Activated CD4-positive, alpha-beta T cell treated with anti-CD3 and anti-CD28 coated beads, Interleukin-2, amount 10 ng/mL, durations not matched to agents 7 days and 5 days (primary cell): ENCODE measurements at places on chromosomes 4 and X.
A peak's percentile ranks its signal among the peaks of the same experiment; 100 is the strongest.

DNA sequence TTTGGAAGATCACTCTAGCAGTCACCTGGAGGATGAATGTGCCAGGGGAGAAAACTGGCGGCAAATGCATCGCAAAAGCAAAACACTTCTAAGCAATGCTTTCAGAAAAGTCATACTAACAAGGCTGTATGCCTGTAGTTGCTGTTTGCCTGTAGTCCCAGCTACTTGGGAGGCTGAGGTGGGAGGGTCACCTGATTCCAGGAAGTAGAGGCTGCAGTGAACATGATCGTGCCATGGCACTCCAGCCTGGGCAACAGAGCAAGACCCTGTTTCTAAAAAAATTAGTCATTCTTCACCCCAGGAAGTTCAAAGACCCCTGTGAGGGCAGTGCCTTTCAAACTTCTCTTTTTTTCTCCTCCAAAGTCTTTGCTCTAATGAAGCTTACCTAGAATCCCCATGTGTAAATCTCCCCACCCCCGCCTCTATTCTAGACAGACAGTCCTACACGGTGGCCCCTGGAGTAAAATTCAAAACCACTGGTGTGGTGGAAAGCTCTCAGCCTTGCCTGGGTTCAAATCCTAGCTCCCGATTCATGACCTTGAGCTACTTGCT lies 5.5 kb downstream of the SOWAHD start:
- no peak for DNase-seq

- DNase-seq, result no peak
Measured at GRCh38 chrX:10537308-10537707, 83.1 kb downstream of the MID1 start.

- DNase-seq, result no peak
Measured at GRCh38 chr4:41913509-41913908, 21.7 kb upstream of the TMEM33 start.

- no peak for DNase-seq
Measured at GRCh38 chr4:91829531-91829930, 474.2 kb upstream of the GRID2 start.

DNA sequence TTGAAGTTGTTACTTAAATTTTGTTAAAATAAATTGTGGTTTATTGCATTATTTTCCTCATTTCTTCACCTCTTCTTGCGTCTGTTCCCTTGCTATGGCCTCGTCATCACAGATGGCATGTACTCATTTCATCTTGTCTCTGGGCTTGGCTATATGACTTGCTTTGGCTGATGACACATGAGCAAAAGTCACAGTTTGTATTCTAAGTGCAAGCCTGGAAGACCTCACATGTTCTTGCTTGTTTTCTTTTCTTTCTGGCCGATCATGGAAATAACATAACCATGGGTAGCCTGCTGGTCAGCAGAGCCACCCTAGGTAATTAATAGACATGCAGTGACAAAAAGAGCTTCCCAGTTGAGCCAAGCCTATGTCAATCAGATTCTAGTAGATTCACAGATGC lies 527.9 kb downstream of the SPRY1 start:
- no peak for DNase-seq

DNA sequence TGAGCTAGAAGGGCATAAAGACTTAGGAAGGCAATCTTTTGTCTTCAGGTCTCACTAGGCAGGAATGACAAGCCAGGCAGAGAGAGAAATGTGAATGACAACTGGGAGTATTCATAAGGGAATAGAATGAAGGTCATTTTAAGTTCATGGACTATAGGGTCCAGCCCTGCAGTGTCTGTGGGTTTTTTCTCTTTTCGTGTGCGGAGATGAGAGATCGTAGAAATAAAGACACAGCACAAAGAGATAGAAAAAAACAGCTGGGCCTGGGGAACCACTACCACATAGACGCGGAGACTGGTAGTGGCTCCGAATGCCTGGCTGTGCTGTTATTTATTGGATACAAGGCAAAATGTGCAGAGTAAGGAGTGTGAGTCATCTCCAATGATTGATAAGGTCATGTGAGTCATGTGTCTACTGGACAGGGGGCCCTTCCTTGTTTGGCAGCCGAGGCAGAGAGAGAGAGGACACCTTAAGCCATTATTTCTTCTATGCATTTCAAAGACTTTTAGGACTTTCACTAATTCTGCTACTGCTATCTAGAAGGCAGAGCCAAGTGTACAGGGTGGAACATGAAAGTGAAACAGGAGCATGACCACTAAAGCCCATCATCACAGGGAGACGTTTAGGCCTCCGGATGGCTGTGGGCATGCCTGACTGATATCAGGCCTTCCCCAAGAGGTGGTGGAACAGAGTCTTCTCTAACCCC lies 921.8 kb upstream of the PCDH10 start:
- DNase-seq, result no peak

- DNase-seq, result no peak
Measured at GRCh38 chr4:1405254-1405635, 997 bp downstream of the NKX1-1 start.

DNA sequence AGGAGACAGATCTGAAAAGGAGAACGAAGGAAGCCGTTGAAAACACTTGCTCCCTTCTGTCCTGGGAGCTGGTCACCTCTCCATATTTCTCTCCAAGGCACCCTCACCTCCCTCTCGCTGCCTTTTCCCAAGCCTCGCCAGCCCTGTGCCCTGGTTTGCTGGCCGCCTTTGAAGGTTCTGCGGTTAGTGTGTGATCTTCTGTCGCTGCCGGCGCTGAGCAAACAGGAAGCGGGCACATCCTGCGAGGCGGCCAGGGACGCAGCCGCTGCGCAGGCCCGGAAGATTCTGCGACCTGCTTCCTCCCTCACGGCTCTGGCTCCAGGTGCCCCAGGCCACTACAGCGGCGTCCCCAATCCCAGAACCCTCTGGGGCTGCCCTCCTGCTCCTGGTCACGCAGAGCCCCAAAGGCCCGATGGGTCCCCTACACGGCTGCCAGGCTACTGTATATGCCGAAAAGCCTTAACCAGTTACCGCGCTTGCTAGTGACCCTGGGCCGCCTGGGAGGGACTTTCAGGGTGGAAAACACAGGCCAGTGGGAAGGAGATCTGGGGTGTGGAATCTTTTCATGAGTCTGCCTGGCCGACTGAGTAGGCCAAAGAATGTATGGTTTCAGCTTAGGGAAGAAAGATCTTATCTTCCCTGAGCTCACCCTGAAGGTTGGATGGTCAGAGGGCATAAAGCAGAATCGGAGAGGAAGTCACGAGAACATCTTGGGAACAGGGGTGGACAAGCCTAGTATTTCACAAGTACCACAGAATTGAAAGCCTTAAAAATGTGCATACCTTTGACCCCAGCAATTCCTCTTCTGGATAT lies 2.3 kb upstream of the SASH3 start:
- DNase-seq, result peak; percentile 76

DNA sequence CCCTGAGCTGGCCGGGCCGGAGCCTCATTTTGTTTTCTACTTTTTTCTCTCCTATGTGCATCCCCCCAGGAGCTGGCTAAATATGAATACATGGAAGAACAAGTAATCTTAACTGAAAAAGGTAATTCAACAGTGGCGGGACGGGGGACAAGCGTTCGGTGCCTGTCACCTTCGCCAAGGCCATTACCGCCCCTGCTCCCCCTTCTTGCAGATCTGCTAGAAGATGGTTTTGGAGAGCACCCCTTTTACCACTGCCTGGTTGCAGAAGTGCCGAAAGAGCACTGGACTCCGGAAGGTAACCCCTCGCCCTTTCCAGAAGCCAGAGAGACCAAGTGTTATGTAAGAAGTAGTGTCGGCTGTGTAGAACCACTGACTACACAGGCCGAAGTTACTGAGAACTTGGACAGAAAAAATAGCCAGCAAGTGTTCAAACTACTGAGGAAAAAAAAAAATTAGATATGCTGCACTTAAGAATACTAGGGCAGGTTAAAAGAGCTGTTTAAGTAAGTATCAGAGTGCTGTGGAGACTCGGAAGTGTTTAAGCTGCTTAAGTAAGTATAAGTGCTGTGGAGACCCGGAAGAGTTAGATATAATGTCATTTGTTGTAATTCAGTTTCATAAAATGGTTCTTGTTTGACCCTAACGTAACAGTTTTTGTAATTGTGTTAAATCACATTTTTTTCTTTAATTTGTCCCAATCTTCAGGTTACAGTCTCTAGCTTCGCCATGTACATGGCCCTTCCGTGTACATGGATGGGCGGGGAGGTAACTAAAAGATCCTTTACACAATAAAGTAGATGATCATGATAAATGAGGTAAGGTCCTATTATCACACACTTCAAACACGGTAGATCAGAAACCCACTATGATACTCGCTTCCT lies 856 bp downstream of the SAT1 start:
- peak; percentile 10 for DNase-seq

GRCh38 chrX:80812176-80812575 lies 2.5 kb upstream of the BRWD3 start:
- peak; percentile 51 for DNase-seq

DNA sequence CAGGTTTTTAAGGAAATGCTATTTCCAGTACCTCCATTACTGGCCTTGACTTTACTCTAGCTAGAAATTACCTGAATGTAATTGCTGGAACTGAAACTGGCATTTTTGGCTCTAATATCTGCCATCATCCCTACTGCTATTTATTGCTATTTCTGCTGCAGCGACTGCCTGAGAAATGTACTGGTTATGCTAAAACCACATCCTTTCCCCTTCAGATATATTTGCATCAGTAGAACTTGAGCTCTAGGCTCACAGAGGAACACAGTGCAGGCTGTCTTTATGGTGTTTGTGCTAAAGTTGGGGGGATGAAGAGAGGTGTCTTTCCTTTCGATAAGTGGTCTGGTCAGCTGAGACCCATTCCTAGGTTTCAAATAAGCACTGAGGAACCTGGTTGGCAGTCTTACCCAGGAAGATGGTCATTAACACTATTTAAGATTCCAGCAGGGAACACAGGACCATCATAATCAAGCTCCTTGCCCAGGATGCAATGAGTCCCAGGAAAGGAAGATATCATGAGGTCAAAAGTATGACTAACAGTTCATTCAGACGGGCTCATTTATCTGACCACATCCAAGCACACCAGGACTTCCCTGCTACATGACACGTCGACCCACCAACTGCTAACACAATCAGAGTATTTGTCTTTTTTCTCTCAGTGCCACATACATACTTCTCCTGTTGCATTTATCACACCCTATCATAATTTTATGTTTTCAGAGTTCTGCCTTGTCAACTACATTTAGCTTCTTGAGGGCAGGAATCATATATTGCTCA lies 137.4 kb downstream of the GABRA3 start:
- no peak for DNase-seq

GRCh38 chrX:20451929-20452328 lies 185.2 kb upstream of the RPS6KA3 start:
- DNase-seq, result no peak

GRCh38 chrX:20685652-20686051 lies 418.9 kb upstream of the RPS6KA3 start:
- no peak for DNase-seq

DNA sequence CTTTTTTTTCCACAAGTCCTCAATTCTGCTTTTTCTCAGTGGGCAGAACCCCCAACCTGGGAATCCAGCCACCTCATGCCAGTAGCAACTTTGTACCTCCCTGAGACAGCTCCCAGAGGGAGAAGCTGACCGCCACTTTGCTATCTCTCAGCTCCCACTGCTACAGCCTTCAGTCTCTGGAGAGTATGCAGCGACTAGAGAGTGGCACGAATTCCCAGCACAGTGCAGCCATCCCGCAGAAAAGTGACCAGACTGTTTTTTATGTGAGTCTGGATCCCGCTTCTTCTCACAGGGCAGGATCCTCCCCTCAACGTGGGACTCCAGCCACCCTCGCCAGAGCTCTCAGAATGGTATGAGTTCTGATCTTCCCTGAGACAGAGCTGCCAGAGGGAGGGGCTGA lies 1234.6 kb downstream of the FAM133A start:
- no peak for DNase-seq

GRCh38 chr4:3177426-3177825 lies 71.5 kb upstream of the MSANTD1 start:
- DNase-seq, result no peak

DNA sequence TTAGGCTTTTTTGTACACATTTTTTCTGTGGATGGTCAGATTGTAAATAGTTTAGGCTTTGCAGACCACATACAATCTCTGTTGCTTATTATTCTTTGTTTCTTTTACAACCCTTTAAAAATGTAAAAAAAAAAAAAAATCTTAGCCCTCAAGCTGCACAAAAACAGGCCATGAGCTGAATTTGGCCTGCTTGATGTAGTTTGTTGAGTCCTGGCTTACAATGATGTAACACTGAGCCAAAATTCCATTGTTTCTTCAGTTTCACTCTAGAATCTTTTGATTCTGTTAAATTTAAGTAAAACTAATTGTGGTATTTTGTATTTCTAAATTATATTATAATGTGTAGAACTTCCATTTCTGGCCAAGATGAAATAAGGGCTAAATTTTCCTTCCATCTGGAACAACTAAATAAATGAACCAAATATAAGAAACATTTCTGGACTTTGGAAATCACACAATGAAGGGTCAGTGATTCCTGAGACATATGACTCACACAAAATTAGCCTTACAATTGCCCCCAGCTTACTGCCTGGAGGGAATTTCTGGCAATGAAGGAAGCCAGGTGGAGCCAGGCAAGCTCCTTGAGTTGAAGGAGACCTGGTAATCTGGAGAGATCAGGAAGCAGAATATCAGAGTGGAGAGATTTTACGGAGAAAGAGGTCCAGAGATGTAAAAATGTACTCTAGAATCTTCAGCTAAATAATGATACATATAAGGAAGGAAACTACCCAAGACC lies 29.8 kb downstream of the IQCM start:
- no peak for DNase-seq

GRCh38 chr4:17875402-17876070 lies 64.8 kb downstream of the NCAPG start:
- DNase-seq, result no peak

DNA sequence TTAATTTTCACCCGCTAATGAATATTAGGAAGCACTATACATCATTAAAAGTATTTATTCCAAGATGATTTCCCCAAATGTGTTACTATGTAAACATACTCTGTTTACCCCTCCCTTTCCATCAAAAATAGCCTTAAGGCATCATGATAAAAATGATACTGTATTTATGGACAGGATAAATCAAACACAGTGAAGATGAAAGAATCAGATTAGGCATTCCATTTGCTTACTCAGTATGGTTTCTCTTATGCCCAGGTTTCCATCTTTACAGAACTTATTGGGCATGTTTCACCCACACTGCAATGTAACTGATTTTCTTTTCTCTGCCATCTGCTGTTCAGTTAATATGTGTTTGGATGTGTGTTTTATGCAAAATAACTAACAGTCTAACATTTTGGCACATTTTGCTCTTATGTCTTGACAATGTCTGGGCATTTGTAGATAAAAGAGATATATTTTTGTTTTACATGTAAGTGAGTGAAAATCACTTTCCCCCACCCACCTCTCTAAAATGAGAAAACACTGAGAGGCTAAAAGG lies 445.2 kb downstream of the RPA4 start:
- no peak for DNase-seq

DNA sequence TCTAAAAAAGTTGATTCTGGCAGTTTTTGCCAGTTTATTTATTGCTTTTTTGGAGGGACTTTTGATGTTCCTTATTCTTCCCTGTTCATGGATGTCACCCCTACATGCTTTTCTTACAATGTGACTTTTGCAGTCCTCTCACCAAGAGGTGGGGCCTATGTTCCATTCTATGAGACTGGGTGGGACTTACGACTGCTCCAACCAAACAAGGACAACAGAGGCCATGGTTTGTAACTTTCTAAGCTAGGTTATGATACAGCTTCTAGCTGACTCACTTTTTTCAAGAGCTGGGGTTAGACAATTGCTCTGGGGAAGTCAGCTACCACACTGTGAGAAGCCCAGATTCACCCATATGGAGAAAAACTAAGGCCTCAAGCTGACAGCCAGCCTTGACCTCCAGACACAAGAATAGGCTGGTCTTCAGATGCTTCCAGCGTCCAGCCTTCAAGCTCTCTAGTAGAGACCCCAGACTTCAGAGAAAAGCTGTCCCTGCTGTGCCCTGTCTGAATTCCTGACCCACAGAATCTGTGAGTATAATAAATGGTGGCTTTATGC lies 39.5 kb downstream of the ENOPH1 start:
- no peak for DNase-seq
